Fibroblast of the aortic adventitia (primary cell): ENCODE measurements at places on chromosomes 7 and 10. TPM values are rescaled to one million over a fixed set of nuclear protein-coding genes. Genes with fewer than 3 reads are reported as not detected.

The SAP25 gene
- not detected in 2 replicates for total RNA-seq

The KCP gene
- total RNA-seq = 0.09 and 1.6 TPM in 2 replicates

The JAZF1 gene
- total RNA-seq = 1.5 and 8.3 TPM in 2 replicates

The MMD2 gene
- total RNA-seq = not detected in 2 replicates

- peak; percentile 94 for DNase-seq
Measured at GRCh38 chr7:85102813-85103350, 84.0 kb downstream of the SEMA3D start.

DNA sequence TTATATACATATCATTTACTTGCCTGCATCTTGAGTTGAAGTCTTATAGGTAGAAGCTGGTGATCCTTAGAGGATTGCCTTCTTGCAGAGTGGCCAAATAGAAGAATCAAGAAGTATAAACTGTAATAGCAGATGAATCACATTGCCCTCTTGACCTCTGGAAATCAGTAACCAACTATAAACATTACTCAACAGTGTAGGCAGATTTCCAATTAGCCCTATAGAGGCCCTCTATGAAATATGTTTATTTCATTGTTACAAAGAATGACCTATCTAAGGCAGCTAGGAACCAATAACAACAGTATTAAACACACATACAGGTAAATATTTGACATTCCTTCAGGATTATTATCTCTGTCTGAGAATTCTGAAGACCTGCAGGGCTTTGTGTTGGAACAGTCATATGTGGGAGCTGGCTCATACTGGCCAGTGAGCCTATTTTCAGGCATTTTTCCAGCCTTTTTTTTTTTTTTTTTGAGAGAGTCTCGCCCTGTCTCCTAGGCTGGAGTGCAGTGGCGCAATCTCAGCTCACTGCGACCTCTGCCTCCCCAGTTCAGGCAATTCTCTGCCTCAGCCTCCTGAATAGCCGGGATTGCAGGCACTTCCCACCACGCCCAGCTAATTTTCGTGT, 7.2 kb upstream of the SRI start:
- DNase-seq = peak; percentile 86

GRCh38 chr10:121833387-121833786, 94.4 kb downstream of the ATE1 start:
- DNase-seq = peak; percentile 18

- DNase-seq = no peak
Measured at GRCh38 chr7:118129041-118129795, 54.7 kb upstream of the LSM8 start.

DNA sequence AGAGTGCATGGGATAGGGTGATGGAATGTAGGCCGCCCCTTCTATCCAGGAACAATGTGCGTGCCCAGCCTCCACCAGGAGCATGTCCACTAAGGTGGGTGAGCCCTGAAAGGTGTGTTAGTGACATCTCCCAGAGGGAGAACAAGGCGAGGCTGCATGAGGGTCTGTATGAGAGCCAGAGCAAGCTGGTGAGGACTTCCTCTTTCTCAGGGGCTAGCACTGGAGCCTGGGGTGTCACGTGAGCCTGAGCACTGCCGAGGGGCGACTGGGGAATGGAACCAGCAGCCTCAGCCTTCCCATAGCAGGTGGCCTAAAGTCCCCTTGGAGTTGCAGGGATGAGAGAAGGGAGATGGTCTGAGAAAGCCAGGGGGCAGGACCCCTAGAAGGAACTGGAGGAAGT, 156.3 kb upstream of the COBL start:
- DNase-seq = no peak
